ENCODE measurements at places on chromosomes 7 and 10.

GRCh38 chr7:110800984-110801383 lies 289.9 kb upstream of the LRRN3 start:
- no peak for DNase-seq

GRCh38 chr10:5854131-5854475 lies 35.6 kb downstream of the ANKRD16 start:
- no peak for DNase-seq

GRCh38 chr10:21257919-21258318 lies 267.6 kb downstream of the SKIDA1 start:
- DNase-seq = peak; percentile 55

GRCh38 chr10:125868372-125868975 lies 12.6 kb downstream of the DHX32 start:
- DNase-seq = peak; percentile 73

GRCh38 chr10:131617113-131617858 lies 283.5 kb upstream of the PPP2R2D start:
- no peak for DNase-seq

Data from endothelial cell of umbilical vein (primary cell).